Fibroblast of skin of left quadriceps (primary cell): ENCODE measurements at places on chromosomes 7 and 10.

GRCh38 chr10:76302961-76303630, 871.7 kb downstream of the LRMDA start:
- no peak for DNase-seq

GRCh38 chr7:129703751-129704150, 92.2 kb downstream of the NRF1 start:
- no peak for DNase-seq

GRCh38 chr10:77177161-77177560, 460.4 kb downstream of the KCNMA1 start:
- DNase-seq = no peak

- no peak for DNase-seq
These were observed 33.5 kb downstream of the CAMK2B start for GRCh38 chr7:44291733-44292419.

DNA sequence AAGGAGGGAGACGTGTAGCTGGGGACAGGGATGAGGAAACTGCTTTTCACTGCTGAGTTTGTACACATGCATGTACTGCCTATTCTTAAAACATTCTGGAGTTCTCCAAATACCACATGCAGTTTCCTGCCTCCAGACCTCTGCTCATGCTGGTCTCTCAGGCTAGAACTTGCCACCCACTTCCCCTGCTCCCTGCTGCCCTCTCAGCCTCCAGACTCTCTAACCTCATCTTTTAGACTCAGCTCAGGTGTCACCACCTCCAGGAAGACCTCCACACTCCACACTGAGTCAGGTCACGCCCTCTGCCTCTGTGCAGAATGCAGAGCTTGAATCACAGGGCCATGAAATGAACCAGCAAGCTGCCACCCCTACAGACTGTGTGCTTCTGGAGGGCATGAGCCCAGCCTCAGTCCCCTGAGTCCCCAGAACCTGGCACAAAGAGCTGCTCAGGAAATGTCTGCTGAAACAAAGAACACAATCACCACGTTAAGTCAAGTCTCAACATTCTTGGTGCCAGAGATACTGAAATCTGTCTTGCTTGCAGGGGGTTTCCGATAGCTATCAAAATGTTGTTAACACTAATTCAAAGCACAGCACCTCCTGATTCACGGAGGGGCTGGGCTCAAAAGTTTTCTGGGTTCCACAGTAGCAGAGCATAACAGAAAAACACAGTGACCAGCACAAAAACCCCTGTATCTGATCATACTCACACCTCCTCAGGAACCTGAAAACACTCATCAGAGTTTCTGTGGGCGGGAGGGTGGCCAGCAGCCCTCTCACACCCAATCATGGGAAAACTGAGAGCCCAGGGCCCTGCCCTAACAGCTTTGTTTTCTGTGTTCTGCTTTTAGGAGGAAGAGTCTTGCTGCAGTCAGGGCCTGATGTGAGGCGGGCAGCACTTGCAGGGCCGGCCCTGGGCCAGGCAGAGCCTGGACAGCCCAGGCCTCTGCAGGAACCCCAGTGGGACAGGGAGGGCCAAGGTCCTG, 21.1 kb downstream of the FAM53B start:
- no peak for DNase-seq

- peak; percentile 24 for DNase-seq
These were observed 507.1 kb upstream of the C7orf33 start for GRCh38 chr7:148083448-148083847.

GRCh38 chr7:157301610-157302120, 35.1 kb upstream of the DNAJB6 start:
- no peak for DNase-seq

- no peak for DNase-seq
These were observed 6.3 kb downstream of the IQCE start for GRCh38 chr7:2564970-2565540.

GRCh38 chr10:66292456-66292855, 633.4 kb upstream of the LRRTM3 start:
- no peak for DNase-seq

DNA sequence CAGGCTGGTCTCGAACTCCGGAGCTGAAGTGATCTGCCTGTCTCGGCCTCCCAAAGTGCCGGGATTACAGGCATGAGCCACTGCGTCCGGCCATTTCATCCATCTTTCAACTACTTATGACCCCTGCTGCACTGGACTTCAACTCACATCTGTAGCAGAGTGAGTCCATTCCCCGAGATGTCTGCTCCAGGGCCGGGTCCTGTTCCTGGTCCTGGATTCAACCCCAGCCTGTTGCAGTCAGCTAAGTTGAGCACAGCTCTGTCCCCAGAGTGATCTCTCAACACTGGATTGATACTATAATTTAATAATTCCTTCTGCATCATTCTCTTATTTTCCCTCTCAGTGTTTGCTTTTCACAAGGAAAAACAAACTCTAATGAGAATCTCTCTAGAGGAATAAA, 25.8 kb downstream of the PRTFDC1 start:
- no peak for DNase-seq

GRCh38 chr10:45325116-45325515, 9.7 kb upstream of the OR13A1 start:
- DNase-seq = no peak

DNA sequence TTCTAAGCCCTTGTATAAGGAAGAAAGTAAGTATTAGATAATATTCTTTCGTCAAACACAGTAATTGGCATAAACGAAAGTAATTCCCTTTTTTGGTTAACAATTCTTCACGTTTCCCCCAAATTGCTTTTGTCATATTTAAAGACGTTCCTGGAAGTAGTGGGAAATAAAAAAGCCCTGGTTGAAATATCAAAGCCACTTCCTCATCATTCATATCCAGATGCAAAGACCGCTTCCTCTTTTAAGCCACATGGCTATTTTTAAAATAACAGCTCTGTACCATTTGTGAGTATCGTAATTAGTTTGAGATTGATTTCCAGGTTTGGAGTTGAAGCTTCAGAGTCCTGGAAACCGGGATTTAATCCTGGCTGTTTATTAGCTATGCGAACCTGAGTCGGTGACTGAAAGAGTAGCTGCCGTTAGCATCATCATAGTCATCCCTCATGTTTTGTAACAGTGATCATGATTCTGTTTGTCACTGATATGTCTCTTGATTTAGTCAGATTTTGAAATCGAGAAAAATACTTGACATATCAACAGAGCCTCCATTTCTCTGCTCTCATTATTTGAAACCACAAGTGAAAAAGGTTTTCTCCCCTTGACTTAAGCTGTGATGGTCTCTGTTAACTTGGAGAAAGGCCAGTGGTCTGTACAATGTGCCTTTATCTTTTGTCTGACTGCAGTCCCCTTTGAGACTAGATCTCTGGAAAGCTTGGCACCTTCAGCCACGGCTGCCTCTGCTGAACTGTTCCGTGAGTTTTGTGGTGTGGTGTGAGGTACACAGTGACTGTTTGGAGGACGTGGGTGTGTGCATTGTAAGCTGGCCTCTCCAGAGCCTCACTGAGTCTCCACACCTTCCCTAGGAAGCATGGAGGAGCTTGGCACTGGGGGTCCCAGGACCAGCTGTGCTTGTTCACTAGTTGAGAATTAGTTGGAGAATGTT, 18.1 kb downstream of the OPTN start:
- DNase-seq = no peak
